DMS79 treated with DMSO at 0.1 percent for 48 hours (cell line): ENCODE measurements at places on chromosomes 1 and 21.

DNA sequence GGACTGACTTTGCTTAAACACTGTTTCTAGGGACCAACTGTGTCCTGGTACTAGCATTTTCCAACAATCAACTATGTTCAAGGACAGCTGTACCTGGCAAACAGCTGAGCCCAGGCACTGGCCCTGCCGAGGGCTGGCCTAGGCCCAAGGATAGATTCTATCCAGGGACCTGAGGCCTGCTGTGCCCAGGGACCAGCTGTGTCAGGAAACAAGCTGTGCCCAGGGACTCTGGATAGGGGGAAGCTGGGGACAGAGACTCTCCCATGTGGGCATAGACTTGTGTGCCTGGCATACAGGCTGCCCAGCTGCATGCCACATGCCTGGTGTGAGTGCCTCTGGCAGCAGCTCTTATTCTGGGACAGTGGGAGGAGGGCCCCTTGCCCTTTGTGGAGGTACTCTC, 38.1 kb upstream of the POU3F1 start:
- DNase-seq, result no peak

GRCh38 chr1:75736016-75736415, 11.5 kb downstream of the ACADM start:
- no peak for DNase-seq

DNA sequence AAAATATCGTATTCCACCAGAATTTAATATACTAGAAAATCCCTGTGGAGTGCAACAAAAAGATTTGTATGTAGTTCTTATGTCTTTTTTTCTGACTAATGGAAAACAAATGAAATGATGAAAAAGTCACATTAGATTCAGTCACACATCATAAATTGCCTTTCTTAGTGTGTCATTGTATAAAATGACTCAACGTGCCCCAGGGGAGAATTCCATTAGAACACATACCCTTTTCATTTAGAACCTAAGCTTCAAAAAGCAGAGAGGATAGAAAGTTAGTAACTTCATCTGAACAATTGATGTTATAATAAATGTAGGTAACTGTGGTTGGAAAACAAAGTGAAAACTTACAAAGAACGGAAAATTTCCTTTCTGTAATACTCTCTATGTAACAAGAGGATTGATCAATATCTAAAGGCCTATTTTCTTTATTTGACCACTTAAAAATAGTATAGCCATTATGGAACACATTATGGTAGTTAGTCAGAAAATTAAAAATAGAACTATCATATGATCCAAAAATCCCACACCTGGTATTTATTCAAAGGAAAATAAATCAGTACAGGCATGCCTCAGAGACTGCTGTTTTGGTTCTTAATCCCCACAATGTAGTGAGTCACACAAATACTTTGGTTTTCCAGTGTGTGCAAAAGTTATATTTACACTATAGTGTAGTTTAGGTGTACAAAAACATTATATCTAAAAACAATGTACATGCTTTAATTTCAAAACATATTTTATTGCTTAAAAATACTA, 1016.1 kb downstream of the KCNT2 start:
- no peak for DNase-seq

DNA sequence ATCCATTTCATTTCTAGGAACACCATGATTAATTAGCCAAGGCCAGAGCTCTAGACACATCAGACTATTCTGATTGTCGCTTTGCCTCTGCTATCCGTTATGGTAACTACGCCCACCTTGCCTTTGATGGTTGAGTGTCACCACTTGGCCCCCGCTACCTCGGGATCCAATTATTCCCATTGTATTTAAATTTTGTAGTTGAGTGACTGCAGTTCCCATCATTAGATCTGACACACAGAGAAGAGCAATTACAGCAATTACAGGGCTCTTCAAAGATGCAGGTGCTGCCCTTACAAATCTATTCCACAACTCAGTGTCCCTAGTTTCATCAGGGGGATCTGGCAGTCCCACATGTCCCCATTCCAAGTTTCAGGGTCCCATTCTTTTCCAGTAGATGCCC, 44.9 kb upstream of the ABCA4 start:
- no peak for DNase-seq

- peak; percentile 27 for DNase-seq
Observed at GRCh38 chr1:91997607-91998195, 32.1 kb upstream of the EPHX4 start.

GRCh38 chr1:217180443-217180842, 450.4 kb downstream of the GPATCH2 start:
- no peak for DNase-seq

- DNase-seq, result no peak
Observed at GRCh38 chr21:34526618-34527290, 14.7 kb upstream of the KCNE1 start.

DNA sequence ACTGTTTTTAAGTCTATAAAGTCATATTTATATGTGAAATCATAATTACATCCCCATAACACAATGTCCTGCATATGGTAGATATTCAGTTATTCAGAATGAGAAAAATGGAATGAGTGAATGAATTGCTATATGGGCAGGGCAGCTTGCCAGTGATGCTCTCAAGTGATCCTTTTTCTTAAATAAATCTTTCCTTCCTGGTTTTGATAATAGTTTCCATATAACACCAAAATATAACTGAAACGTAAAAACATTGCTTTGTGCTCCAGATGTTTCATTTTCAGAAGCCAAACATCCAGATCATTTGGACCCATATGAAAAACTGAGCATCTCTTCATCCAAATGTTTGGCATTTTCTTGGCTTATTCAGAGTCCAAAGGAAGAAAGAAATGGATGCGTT, 30.2 kb upstream of the RGS8 start:
- DNase-seq, result no peak

DNA sequence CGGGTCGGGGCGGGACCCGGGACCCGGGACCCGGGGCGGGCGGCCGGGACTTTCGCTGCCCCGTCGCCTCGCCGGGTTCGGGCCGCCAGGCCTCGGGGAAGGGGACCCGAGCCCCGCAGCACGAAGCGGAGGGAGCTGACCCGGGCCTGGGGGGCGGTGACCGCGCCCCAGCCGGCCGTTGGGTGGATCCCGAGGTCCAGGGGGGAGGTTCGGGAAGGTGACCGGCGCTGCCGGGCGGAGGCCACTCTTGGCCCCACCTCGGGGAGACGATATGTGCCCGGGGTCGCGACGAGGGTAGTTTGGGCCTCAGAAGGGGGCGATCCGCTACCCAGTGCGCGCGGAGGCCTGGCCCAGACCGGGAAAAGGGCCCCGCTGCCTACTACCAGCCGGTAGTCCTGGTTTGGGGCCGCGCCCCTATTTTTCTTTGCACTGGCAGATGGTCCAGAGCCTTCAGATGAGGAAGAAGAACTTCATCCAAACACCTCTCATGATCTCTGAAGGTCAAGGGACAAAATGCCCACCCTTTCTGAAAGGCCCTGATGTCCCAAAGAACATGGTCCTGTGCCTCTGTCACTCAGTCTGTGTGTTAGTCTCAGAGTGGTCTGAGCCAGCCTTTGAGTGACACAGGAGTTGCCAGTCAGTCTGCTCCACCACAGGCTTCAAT, 766 bp downstream of the AGO4 start:
- peak; percentile 27 for DNase-seq

DNA sequence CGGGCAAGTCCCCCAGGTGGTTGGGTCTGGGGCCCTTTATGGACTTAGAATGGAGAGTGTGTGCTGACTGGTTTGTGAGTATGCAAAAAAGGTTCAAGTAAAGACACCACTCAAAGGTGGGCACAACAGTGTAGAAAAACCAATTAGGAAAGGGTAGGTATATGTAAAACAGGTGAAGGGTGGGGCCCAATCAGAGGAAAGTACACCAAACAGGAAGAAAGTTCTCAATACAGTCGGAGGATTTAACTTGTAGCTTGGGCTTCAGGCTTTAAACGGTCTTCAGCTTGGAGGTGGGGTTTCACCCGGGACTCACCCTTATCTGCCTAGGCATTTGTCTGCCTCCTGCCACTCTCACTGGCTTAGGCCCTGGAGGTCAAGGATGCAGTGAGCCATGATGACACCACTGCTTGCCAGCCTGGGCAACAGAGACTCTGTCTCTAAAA, 6.8 kb upstream of the PUM1 start:
- DNase-seq, result no peak

- no peak for DNase-seq
Observed at GRCh38 chr1:218983848-218984247, 189.8 kb upstream of the LYPLAL1 start.

- DNase-seq, result no peak
Observed at GRCh38 chr1:77370583-77371306, 88.9 kb downstream of the AK5 start.

DNA sequence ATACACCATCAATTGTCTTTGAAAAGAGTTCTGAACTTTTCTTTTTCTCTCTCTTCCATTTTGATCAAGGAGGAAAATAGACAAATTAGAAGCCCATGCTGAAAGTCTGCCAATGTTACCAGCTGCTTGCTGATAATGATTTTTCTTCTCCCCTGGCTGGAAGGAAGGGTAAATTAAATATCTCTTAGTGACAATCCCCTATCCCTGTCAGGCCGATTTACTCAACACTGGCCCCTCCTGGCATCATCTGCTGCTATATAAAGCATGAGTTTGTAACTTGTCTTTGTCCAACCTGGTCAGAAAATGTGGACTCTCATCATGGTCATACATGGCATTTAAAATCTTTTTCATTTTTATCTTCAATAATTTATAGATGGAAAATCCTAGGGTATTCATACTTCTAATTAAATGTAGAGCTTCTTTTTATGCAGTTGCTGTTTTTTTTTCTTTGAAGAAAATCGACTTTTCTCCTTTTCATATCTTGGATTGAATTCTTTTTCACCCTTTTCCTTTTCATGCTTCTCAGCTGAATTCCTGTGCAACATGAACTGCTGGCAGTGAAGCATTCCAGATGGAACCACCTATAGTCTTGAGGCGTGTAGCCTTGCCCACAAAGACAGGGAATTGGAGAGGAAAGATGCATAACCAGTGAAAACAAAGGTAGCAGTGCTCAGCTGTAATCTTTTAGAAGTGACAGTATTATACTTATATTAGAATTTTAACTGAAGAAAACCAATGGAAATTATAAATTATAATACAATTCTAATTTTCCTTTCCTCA, 214.7 kb upstream of the PTGFR start:
- DNase-seq, result no peak

- DNase-seq, result peak; percentile 15
Observed at GRCh38 chr1:151370211-151370911, 2.1 kb downstream of the SELENBP1 start.

DNA sequence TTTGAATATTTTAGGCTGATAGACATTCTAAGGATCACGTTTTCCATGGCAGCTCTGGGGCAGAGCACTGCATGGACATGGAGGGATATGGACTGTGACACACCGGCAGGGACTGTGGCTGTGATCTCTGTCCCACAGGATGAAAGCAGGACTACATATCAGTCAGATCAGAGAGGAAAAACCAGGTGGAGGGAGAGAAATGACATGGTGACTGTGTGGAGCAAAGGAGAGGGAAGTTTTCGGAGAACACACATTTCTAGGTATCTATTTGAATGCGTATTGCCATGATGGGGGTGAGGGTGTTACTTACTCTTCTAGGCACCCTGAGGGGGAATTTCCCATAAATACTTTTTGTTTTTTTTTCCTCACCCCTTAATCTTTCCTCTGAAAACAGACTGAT, 3.2 kb upstream of the CD1C start:
- no peak for DNase-seq

GRCh38 chr1:37634244-37634991, at the start of gene RSPO1:
TSS of gene RSPO1 (minus strand) at chr1:37634892. CDS start at chr1:37629661, 5,231 bp downstream.
- peak; percentile 34 for DNase-seq

GRCh38 chr1:56068908-56069307, 510.5 kb downstream of the PLPP3 start:
- no peak for DNase-seq

GRCh38 chr1:59020151-59020997, 236.5 kb upstream of the JUN start:
- peak; percentile 22 for DNase-seq

DNA sequence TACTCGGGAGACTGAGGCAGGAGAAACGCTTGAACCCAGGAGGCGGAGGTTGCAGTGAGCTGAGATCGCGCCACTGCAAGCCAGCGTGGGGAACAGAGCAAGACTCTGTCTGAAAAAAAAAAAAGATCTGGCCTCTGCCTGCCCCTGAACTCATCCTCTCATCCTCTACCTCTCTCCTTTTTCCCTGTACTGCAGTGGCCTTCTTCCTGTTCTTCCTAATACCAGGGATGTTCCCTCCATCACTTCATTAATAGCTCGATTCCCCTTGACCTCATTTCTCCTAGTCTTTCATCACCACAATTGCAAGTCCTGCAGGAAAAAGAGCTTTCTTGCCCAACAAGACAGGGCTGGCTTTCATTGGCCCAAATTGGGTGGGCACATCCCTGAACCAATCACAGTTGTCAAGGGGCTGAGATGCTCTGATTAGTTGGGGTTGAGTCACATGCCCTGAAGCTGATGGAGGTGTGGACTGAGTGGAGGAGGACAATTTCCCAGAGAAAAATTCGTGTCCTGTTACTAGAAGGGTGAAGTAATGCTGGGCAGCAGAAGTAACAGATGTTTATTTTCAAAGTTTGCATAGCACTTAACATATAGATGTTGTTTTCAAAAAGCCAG, 86.8 kb upstream of the PUM1 start:
- DNase-seq, result no peak

GRCh38 chr21:36835383-36835795, 131.1 kb downstream of the HLCS start:
- no peak for DNase-seq

GRCh38 chr1:203439131-203439730, 36.4 kb upstream of the PRELP start:
- DNase-seq, result no peak

- no peak for DNase-seq
Observed at GRCh38 chr1:66626261-66626660, 92.3 kb downstream of the SGIP1 start.

- no peak for DNase-seq
Observed at GRCh38 chr1:27562534-27563340, 41.2 kb downstream of the AHDC1 start.

- no peak for DNase-seq
Observed at GRCh38 chr1:225523263-225523950, 95.6 kb upstream of the LBR start.

- peak; percentile 23 for DNase-seq
Observed at GRCh38 chr1:224644553-224645154, 28.5 kb downstream of the CNIH3 start.
